Mucosa of gallbladder (tissue), 1 donor: ENCODE measurements at places on chromosomes 7 and 10. TPM values are rescaled to one million over a fixed set of nuclear protein-coding genes. Genes with fewer than 3 reads are reported as not detected.

Gene TFAM
- total RNA-seq, result 29.8 TPM

Gene ITIH2
- total RNA-seq, result 1.1 TPM

Gene ADGRA1
- total RNA-seq, result not detected

DNA sequence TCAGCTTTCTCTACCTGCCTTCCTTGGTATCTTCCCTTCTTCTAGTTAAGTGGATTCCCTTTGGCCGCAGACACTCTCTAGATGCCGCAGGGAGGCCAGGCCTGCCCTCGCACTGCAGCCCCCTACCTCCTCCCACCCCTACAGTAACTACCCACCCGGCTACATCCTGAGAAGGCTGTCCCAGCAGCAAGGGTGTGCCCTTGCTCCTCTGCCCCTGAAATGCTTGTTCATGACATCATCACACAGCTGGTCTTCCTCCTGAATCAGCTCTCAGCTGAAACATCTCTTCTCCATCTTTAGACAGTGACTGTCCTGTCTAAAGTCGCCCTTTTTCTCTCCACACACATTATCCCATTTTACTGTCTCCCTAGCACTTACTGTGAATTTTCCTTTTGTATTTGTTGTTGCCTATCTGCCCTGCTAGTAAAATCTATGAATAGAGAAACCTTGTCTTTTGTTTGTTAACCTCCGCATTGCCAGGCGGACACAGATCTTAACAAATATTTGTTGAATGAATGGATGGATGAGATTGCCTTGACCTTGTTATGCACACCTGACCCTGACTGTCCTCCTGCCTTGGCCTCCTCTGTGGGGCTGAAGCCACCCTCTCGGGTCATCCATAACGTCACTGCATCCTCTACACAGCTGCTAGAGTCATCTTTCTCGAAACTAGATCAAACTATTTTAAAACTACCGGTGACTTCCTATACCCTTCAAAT lies 108.9 kb upstream of the GATA3 start:
- no peak for DNase-seq

Gene ERVW-1
- total RNA-seq, result not detected

Gene NUDT5
- total RNA-seq, result 32.8 TPM

Gene OGDHL
- 5.3 TPM for total RNA-seq

Gene HOXA9
- total RNA-seq, result 0.17 TPM

Gene FOXP2
- total RNA-seq, result 10.1 TPM
